ENCODE measurements at places on chromosomes 7 and 10.

GRCh38 chr10:5537684-5538083, 12.9 kb downstream of the CALML3 start:
- no peak for DNase-seq

DNA sequence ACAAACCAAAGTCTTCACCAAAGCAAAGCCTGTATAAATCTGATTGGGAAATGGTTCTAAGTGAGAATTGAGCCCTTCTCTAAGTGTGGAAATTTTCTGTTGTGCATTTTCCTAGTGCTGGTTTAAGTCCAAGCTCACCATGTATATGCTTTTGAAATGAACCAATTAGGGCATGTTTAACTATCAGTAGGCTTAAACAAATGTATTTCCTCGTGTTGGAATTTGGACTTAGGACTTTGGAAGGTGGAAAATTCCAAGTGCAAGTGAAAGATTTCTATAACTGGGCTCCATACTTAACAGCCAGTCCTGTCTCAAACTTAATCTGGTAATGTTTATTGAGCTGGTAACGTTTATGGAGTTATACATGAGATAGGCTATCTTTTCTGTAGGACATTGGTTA, 28.5 kb downstream of the CCNY start:
- no peak for DNase-seq

DNA sequence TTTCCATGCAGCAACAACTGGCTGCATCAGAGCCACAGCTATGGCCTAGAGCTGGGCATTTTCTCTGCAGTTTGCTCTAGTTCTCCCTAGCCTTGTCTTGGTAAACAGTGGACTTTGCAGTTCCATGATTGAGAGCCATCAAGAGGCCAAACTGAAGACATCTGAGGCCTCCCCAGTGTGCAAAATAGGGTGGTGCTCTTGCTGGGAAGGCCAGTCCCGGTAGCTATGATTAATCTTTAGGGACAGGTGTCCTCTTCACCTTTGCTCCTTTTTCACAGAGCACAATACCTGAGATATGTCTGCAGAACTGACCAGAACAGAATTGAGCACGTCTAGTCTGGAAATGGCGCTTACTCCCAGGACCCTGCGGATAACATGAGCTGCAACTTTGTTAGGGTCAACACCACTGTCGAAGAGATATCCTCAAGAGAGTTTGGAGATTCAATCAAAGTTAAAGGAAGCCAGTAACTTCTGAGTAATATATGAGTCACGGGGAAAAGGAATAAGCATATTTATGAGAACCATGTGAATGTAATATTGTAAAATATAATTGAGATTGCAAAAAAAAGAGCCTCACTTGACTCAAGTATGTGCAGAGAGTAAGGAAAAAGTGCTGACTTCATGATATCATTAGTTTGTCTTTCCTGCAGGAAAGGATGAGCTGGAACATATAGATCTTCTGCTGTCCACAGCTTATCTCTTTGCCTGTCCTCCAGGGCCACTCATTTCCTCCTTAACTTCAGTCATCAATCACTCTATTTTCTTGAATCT, 76.7 kb downstream of the ANK3 start:
- DNase-seq, result peak; percentile 75

- no peak for DNase-seq
These were observed 33.2 kb downstream of the KIF20B start for GRCh38 chr10:89734616-89735015.

- no peak for DNase-seq
These were observed 502.1 kb downstream of the RPS24 start for GRCh38 chr10:78535716-78536218.

GRCh38 chr7:28976022-28976421, 17.9 kb upstream of the TRIL start:
- DNase-seq, result no peak

DNA sequence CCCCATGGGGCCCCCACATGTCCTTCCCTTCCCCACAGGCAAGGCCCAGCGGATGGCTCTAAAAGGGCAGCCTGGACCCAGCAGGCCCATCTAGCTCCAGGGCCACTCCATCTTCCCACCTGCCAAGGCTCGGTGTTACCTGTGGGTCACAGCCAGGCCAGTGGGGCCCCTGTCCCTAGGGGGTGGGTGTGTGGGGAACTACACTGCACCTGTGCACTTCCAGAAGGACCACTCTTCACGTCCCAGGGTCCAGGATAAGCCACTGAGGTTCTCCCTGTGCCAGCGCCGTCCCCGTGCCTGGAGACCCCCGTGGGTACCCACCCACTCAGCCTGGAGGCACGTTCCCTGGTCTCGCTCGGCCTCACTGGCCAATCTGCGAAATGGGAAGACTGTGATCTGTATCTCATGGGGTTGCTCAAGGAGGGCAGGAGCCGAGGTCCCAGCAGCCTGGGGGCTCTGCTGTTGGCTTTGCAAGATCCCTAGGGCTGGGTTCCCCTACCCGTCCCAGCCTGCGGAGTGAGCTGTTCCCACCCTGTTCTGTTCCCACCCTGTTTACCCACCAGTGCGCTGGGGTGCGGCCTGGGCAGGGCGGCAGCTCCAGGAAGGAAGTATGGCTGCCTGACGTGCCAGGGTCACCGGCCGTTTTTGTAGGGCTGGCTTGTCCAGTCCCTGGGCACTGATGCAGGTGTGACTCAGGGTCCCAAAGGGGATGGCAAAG, 4.6 kb downstream of the PWWP2B start:
- no peak for DNase-seq

DNA sequence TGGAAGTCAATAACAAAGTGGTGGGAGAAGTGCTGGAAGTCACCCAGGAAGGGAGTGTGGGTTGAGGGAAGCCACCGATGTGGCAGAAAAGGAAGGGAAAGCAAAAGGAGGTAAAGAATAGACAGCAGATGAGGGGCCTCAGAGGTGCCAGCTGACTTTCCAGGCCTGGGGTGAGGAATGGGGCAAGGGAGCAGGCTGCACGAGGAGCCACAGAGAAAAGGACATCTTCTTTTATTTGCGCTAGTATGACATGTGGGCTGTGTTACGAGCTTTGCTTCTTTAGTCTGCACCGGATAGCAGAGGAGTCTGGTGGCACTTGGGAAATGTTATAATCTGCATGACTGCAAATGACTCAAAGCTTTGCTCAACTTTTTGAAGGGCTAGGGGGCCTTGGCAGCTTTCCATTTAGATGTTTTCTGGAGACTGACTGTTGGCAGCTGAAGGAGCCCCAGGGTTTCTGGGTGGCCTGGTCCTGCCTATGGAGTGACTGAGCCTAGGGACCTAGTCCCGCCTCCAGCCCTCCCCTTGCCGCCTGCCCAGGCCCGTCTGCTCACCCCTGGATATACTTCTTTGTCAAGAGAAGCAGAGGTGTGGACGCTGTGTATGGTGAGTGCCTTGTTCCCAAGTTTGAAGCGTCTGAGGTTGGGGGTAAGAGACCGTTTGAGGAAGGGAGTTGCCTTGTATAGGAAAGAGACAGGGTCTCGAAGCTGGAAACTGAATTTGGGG, 5.1 kb downstream of the PRXL2A start:
- peak; percentile 61 for DNase-seq

- DNase-seq, result no peak
These were observed 68.4 kb upstream of the ATP6V0A4 start for GRCh38 chr7:138866353-138866752.

- DNase-seq, result peak; percentile 70
These were observed 132.1 kb downstream of the NRBF2 start for GRCh38 chr10:63265222-63265617.

GRCh38 chr10:4546500-4546899, 279.5 kb upstream of the AKR1E2 start:
- DNase-seq, result peak; percentile 71

DNA sequence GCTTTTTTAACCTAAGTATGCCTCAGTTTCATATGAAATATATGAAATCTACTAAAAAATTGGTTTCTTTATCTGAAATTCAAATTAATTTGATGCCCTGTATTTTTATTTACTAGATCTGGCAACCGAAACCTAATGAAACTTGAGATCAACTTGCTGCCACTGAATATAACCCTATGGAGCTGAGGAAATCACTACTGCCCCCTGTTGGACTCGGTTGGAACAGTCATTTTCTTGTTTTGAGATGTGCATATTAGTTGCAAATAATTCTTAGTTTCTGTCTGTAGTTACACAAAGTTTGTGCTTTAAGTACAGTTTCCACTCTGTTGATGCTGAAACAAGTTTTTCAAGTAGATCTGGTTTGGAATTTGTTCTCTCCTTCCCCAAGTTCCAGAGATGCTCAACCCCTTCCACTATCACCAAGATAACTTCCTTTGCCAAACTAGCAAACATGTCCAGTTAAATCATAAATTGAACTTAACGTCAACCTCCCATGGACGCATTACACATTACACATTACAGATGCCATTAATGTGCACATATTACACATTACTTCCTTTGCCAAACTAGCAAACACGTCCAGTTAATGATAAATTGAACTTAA, 22.2 kb upstream of the EXOC4 start:
- DNase-seq, result peak; percentile 76

GRCh38 chr10:84195044-84195830, 900 bp downstream of the CDHR1 start:
- no peak for DNase-seq

- DNase-seq, result no peak
These were observed 12.1 kb downstream of the ODAD2 start for GRCh38 chr10:27986821-27987220.

DNA sequence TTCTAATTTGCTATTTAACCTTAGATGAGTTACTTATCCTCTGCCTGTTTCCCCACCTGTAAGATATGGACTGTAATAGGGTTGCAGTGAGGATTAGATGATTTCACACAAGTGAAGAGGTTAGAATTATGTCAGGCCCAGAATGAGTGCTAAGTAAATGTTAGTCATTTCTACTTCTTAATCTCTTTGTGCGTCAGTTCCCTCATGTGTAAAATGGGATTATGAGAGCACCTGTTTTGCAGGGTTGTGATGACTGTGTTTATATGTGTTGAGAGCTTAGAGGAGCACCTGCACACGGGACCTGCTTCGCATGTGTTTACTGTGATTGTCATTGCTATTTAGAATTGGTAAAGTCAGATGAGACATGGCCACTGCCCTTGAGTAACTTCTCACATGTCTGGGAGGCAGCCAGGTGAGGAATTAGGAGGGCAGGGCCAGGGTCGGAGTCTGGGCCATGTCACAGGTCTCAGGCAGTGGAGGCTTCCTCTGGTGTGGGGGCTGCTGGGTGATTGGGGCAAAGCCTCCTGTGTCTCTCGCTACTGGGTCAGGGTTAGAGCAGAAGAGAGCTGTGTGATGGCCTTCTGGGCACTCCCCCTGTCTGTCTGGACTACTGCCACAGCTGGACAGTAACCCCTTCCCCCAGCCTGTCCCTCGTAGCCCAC, 106.7 kb downstream of the WDFY4 start:
- DNase-seq, result no peak

DNA sequence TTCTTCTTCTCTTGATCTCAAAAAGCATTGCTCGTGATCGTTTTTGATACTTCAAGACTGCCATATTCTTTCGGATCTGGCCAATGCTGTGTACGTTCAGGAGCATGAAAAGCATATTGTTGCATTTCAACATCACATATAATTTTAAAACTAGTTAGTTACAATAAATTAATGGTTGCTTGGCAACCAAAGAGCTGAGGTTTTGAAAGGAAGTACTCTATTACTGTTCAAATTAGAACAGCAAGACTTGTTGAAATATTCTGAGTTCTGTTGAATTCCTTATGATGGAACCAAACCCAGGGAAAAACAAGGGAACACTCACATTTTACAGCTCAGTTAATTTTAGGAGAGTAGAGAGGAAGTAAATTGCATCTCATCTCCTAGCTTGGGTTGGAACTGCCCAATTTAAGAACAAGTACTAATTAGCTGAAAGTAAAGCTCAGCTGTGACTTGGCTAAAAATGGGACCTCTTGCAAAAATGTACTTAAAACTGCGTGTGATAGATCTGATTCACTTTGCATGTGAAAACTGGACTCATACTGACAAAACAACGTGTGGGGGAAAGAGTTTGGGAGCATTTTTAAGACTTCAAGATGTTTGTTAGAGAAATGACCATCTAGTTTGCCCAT, 21.2 kb downstream of the OR9A2 start:
- no peak for DNase-seq

- DNase-seq, result no peak
These were observed 106.4 kb upstream of the ZNF438 start for GRCh38 chr10:31138026-31138553.

- DNase-seq, result no peak
These were observed 14.6 kb downstream of the COL26A1 start for GRCh38 chr7:101377189-101377736.

- DNase-seq, result no peak
These were observed 154.1 kb downstream of the CALN1 start for GRCh38 chr7:72258074-72258473.

- DNase-seq, result peak; percentile 84
These were observed 119.2 kb downstream of the NEURL1 start for GRCh38 chr10:103612462-103613365.

Measured in cardiac fibroblast (primary cell).